Stimulated activated CD8-positive, alpha-beta memory T cell treated with anti-CD3 and anti-CD28 coated beads, Interleukin-4, amount 100 ng/mL, for 4 hours (primary cell): ENCODE measurements at places on chromosomes 1 and 21.

DNA sequence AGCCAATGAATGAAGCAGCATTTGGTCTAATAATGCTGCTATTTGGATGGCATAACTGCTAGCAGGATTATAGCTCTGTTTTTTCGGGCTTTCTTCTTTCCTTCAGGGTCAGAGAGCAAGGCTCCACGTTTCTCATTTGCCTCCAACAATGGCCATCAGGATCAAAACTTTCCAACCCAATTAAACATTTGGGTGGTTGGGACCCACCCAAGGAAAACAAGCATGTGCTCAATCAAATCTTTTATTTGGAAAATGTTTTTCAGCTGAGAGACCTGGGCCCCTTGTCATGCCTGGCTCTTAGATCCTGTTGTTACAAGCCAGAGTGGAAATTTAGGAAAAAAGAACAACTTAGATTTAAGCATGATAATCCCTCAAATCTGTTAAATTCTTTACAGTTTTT is 373.1 kb upstream of the USP24 start:
- no peak for DNase-seq

GRCh38 chr1:163826500-163826899 is 504.7 kb downstream of the NUF2 start:
- DNase-seq, result no peak

DNA sequence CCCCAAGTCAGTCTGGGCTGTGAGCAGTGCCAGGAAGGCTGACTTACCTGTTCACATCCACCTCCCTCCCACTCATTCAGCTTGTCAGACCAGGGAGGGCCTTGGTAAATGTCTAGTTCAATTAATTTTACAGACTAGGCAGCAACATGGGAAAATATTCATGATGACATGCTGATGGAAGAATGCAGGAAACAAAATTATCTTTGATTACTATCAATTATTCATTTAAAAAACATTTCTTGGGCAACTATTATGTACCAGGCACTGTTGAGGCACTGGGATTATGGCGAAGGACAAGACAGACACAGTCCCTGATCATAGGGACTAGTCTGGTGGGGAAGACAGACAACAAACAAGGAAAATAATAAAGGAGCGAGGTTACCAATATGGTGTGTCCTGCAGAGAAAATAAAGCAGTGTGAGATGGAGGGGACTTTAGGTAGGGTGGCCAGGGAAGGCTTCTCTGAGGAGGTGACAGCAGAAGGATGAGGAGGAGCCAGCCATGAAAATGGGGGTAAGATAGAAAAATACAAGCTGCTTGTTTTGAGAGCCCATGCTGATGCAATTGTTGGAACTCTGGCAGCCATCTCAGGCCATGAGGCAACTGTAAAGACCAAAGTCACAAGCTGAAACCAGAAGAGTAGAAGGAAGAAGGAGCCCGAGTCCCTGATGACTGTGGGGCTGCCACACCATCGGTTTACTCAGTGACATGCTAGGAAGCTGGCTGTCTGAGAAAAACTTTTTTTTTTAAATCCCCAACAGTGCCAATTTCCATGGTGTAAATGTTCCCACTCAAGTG is 14.0 kb downstream of the TRIM62 start:
- no peak for DNase-seq

GRCh38 chr1:231694075-231694431 is 67.5 kb downstream of the DISC1 start:
- DNase-seq, result no peak
